ENCODE measurements at places on chromosomes 6 and 20.

GRCh38 chr20:49759266-49759950 lies 45.7 kb upstream of the B4GALT5 start:
- DNase-seq, result no peak

GRCh38 chr6:113654396-113654795 lies 202.7 kb upstream of the MARCKS start:
- no peak for DNase-seq

GRCh38 chr6:7171119-7171518 lies 63.4 kb downstream of the RREB1 start:
- no peak for DNase-seq

DNA sequence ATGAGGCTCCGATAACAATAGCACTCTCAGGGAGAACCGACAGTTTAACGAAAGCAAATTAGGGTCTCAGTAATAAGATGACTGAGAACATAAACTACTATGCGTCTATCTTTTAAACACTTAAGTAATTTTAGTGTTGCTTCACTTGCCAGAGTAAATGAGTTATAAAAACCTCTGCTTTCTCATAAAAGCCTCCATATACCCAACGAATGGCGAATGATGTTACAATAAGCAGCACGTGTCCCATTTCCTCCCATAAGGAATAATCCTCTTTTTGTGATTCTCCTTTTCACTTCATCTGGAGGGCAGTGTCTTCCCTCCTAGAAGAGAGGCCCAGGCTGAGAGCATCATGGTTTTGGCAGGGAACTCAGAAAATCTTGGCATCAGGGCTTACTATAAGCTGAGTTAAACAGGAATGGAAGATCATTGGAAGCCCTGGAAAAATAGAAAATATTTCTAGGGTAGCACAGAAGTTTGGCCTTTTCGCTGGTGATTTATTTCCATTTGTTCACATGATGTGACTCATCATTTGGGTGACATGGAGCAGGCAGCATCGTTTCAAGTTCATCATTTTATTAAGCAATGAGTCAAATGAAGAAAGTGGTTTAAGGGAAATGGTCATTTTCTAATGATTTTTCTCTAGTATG lies 255.4 kb downstream of the ATXN1 start:
- DNase-seq, result peak; percentile 60

- DNase-seq, result no peak
These were observed 128.6 kb downstream of the RNF144B start for GRCh38 chr6:18515767-18516166.

DNA sequence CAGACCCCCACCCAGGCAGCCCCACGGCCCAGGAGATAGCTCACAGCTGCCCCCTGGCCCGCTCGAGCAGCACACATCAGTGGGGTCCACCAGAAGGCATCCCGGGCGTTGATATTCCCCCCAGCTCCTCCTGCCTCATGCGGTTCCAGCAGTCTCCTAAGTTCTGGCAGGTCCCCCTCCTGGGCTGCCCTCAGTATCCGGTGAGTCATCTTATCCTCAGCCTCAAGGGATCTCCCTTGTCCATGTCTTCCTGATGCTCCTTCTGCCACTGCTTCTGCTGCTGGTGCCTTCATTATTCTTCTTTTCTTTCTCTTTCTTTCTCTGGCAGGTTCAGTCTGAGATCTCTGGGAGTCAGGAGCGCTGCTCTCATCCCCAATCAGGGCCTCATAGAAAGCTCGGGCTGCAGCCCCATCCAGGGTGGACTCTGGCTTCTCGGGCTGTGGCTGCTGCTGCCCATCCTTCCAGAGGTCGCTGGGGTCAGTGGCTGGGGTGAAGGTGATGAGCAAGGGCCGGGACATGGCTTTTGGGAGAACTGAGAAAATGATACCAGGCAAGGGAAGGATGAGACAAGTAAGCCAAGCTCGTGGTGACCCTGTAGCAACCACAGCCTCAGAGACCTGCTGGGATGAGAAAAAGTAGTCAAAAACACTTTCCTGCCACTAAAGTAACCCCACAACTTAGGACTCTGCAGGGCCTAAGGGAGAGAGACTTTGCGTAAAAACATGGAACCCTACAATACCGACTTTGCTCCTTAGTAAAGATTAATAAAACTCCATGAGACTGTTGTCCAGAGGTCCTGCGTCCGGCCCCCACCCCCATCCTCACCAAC lies 622 bp downstream of the GPANK1 start:
- DNase-seq, result peak; percentile 78

GRCh38 chr20:25287631-25288290 lies 39.9 kb downstream of the PYGB start:
- DNase-seq, result no peak

- no peak for DNase-seq
These were observed 897.4 kb upstream of the CITED2 start for GRCh38 chr6:140271759-140272377.

- DNase-seq, result no peak
These were observed 212.8 kb upstream of the CST7 start for GRCh38 chr20:24736131-24736843.

DNA sequence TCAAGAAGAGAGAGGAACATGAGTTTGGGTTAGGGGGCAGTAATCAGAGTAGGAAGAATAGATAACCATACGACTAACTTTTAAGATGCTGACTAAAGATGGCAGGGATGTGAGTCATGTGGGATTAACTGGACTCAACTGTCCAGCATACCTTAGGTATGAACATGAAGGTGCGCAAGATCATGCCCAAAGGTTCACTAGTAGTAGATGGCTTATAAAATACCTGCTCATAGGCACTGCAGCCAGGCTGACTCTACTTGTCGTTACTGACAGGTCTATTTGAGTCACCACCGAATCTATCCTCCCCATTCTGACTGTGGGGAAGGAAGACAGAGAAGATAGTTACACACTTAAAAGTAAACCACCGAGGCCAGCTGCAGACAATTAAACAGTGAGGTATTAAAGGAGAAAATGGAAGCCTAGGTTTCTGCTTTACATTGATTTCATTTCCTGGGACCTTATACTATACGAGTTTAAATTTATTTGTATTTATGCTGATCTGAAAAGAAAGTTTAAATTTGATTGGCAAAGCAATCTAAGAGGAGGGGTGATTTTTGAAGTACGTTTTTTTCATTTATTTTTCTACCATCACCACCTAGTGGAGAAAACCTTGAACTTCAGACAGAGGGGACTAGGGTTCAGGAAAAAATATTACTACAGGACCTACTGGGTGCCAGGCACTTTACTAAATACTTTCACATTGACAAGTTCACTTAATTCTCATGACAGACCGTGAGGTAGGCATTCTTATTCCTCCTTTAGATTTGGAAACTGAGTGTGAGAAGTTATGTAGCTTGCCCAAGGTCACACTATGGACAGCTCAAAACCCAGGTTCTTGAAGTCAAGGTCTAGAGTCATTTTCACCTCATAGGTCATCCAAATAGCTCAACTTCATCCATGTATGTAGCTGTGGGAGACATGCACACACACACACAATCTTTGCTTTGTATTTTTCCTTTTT lies 4.0 kb upstream of the WRNIP1 start:
- DNase-seq, result no peak

GRCh38 chr6:88380618-88381288 lies 214.6 kb upstream of the CNR1 start:
- DNase-seq, result peak; percentile 44

DNA sequence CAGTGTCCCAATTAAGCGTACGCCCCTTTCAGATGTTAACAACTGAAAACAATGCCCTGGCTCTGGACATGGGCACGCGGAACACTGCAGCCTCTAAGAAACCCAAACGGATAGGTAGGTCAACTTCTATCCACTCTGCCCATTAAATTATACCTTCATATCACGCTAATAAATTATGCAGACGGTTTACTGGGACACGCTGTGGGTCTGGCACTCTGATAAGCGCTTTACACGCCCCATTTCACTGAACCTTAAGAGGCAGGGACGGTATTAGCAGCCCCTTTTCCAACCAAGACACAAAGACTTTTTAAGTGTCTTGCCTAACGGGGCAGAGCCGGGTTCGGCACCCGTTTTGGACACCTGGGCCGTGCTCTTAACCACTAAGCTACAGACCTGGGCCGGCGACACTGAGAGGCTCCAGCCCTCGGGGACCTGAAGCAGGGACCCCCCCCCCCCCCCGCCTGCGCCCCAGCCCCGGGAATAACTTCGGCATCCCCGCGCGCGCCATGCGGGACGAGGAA lies 744 bp downstream of the STAU1 start:
- DNase-seq, result peak; percentile 18

- DNase-seq, result peak; percentile 56
These were observed 4.0 kb downstream of the CD40 start for GRCh38 chr20:46122071-46122470.

DNA sequence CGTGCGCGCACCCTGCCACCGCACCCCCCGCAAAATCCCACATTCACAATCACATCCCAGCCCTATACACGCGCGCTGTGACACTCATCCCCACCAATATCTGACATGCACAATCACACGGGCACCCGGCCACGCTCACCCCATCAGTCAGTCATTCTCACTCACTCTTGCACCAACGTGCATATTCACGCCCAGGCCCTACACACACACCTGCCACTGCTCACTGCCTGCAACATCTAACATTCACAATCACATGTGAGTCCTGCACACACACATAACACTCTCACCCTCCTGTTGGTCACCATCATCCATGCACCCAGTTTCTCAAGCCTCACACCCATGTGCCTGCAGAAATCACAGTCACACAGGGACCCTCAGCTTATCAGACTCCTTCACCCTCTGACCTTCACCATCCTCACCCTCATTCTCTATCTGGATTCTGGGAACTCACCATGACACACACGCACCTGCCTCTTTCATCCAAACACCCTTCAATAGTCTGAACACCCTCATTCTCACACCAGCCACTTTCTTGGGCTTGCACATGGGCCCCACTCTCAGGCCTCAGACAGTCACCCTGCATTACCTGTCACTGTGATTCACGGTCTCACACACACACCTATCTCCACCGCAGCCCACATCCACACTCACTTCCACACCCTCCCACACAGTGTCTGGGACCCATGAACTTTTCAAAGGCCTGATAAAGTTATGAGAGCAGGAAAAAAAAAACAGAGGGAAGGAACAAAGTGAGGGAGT lies 748 bp upstream of the ATP9A start:
- no peak for DNase-seq
